HuH-7.5 (cell line): ENCODE measurements at places on chromosomes 11 and 22.

DNA sequence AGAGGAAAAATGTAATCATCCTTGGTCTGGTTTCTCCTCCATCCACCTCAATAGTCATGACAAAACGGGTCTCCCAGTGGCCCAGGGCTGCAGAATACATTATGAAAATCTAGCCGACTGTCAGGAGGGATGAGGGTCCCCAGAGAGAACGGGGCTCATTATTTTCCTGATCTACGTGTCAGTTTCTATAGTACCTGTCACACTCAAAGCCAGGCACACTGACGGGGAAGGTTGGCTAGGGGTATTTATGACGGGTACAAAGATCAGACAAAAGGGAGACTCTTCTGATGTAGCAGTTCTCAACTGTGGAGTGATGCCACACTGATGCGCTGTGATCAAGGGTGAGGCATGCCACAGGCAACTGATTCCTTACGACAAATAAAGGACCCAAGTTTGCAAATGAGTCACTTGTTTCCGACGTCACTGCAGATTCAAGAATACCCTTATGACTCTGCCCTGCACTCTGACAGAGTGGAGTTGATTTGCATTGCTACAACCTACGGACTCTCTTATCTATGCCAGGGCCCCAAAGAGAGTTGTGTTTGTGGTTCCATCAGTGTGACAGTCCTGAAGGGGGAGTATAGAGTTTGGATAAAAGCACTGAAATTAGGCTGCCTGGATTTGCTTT is 188.2 kb upstream of the TBCEL start:
- DNase-seq, result no peak

- DNase-seq, result no peak
Observed at GRCh38 chr11:10400856-10401255, 54.2 kb upstream of the AMPD3 start.

DNA sequence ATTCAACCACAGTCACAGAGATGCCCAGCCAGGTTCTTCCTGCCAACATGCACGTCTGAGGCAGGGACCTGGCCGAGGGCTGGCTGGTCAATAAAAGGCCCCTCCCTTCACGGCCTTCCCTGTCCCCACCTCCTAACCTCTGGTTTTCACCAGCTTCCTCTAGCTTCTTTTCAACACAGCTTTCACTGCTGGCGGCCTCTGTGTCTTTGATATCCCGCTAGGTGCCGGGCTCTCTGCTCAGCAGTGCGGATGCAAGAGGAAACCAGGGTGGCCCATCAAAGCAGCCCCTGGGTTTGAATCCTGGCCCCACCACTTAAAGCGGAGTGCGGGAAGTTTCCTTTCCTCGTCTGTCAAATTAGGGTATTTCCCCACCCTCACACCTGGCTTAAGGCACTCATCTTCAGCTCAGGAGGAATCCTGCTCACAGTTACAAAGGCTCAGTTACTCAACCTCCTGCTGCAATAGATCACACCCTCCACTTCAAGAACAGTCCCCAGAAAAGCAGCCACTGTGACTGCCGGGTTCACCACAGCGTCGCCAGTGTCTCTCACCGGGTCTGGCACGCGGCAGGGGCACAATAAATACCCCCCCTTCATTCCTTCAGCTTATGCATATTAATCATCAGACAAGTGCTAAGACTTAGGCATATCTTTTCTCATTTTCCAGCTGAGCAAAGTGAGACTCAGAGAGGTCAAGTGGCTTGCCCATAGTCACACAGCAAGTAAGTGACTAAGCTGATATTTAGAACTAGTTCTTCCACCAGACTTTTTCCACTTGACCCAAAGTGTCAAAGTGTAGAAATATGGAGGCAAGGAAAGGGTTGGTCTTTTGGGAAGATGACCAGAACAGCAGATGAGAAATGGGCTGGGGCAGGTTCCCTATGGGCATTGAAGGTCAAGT is 45.7 kb downstream of the TXN2 start:
- no peak for DNase-seq

DNA sequence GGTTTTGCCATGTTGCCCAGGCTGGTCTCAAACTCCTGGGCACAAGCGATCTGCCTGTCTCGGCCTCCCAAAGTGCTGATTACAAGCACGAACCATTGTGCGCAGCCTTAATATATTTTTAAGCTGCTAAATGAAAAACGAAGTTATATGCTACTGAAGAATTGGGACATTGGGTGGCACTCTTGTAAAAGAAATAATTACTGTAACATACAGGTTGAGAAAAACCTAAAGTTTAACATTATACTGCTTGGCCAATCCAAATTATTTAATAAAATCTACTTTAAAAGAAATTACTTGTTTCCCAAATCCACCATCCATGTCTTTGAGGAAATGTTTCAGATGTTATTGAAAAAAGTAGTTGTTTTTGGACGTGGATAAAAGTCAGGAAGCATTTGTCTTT is 37.9 kb upstream of the ARHGAP32 start:
- no peak for DNase-seq

DNA sequence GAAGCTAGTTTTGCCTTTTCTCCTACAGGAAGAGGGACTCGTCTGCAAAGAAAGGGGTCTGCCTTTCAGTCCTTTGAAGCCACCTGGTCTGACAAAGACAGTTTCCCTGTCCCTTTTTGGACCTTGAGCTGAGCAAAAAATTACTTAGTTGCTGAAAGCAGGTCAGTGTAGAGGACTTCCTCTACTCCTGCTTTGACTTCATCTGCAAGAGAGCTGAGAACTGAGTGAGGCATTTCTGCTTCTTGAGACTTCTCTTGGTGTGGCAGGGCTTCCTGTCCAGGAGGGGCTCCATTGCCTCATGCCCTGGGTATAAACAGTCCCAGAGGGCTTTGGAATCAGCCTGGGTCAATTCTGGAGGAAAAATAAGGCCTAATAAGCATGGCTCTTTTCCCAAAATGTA is 73.1 kb downstream of the ZNRF3 start:
- DNase-seq, result no peak

DNA sequence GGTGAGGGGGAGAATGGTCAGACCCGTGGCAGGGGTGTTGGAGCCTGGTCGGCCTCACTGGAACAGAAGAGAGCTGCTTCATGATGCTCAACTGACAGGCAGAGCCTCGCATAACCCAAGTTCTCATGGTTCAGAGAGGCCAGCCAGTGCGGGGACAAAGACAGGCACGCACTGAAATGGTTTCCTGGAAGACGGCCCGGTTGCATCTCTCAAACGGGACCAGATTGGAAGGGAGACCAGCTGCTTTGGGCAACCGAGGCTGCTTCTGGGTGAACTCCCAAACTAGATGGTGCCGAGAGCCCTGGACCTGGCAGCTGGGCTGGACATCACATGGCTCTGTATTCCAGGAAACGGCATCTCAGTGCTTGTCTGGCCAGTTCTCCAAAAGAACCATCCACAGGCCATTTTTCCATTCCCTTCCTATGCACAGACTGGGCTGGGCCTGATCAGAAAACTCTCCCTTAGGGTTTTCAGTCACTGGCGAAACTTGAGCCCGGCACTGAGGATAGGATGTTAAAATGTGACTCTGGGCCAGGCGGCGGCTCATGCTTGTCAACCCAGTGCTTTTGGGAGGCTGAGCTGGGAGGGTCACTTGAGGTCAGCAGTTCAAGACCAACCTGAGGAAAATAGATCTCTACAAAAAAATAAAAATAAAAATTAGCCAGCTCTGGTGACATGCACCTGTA is 80.1 kb upstream of the PRODH start:
- no peak for DNase-seq

DNA sequence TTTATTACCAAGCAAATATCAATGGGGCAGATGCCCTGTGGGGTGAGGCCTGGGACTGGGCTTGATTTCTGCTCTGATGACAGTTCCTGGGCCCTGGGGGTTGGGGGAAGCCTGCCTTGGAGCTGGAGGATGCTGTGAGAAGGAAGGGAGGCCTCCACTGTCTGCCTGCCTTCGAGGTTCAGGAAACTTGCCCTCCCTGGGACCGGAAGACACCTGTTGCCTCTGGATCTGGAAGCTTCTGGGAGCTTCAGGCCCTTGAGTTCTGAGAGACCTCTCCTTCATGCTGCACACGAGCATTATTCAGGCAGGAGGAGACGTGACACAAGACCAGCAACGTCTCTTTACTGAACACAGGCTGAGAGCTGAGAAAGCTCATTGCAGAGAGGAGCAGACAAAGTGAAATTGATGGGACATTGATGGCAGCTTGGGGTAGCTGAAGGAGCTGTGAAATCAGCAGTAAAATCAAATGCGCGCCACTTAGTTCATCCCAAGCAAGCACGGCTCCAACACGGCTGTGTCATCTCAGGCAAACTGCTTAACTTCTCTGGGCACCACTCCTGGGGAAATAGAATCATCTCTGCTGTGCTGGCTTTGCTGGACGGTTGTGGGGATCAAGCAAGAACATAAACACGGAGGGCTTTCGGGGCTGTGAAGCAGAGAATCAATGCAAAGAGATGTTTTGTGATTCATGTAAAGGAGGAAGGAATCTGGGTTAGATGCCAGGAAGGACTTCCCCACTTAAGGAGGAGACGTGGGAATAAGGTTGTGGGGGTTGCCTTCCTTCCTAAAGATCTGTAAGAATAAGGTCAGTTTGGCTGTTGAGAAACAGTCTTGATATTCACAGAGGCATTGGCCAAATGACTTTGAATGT is 64.5 kb downstream of the TP53I11 start:
- no peak for DNase-seq

DNA sequence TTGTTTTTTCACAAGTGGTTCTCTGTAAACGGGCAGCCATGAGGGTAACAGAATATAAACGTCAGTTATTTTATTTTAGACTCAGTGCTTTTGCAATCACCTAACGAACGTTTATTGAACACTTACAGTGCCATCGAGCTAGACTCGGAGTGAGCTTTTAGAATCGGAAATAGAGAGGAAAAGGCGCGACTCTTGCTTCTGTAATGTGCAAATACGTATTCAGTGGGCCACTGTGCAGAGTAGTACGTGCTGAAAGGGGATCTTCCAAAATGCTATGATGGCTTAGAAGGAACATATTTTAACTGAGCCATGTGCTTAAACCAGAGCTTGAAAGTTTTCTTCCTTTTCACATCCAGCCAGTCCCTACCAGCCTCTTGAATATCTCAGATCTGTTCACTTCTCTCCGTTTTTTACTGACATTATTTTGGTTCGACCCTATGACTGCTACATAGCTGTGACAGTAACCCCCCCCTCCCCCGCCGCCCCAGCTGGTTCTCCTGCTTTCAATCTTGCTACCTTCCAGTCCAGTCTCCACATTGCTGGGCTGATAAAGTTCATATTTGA is 468 bp downstream of the DDIAS start:
- DNase-seq, result no peak

GRCh38 chr11:122743949-122744348 is 88.4 kb downstream of the UBASH3B start:
- DNase-seq, result no peak

DNA sequence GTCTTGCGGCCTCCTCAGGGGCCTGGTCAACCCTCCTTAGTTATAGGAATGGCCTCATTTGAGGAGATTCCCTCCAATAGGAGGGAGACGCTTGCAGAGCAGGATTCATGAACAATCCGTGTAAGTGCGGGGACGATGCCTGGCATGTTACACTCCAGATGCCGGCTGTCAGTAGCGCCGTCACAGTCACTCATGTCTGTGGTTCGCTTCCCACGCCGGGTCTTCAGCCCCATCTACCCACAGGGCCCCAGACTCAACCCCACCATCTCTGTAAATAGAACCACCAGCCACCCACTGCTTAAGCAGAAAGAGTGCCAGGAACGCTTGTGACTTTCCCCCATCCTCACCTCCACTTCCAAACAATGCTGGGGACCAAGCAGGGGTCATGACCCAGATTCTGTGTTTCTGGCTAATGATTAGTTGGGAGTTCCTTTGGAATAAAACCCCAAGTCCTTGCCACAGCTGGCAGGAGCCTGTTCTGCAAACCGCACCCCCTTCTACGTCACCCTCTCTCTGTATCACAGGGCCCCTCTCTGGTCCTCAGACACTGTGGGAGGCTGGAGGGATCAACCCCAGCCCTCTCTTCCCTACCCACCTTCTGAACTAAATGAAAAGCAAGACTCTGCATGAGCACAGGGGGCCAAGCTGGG is 38.8 kb upstream of the TOLLIP start:
- DNase-seq, result no peak

GRCh38 chr11:94856443-94856842 is 88.3 kb downstream of the AMOTL1 start:
- no peak for DNase-seq

DNA sequence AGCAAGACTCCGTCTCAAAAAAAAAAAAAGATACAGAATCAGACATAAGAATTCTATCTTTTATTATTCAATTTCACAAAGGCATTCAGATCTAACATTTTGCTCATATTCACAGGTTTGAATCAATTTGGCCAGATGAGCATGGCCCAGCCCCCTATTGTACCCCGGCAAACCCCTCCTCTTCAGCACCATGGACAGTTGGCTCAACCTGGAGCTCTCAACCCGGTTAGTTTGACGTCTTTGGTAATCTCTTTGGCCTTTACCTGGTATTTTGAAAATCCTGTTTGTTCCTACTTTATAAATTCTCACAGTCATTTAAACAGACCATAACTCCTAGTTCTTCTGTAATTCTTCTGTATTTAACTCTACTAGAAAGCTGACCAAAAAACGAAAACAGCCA is 55.3 kb downstream of the EP300 start:
- no peak for DNase-seq

DNA sequence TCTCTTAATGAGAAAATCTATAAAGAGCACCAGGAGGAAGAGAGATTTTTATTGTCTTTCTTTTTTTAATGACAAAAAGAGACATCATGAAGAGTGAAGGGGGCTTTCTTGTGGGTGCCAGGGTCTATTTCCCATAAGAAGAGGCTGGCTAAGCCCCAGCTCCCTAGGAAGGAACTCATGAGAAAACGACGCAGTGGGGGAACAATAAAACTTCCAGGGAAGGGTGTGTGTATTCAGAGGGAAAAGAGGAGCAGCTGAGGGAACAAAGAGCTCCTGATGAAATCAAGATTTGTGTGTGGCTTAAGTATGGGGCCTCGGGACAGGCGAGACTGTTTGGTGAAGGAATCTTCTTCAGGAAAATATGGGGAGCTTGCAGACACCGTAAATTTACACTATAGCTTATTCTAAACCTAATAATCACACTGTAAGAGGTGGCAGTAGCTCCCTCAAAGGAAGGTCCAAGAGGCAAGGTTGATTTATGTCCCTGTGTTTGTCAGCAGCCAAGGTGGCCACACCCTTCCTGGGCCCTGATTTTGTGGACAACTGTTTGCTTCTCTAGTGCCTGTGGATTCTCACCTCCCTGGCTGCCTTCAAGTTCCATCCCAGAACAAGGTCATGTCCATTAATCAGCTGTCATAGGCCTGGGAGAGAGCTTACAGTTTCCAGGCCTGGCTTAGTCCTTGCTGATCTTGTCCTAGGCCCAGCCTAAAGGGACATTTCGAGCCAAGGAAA is 615.7 kb downstream of the INSC start:
- no peak for DNase-seq
